ENCODE measurements at places on chromosomes 2 and 18. TPM values are rescaled to one million over a fixed set of nuclear protein-coding genes. Genes with fewer than 3 reads are reported as not detected.

Gene CTLA4
- total RNA-seq, result not detected

Gene CYBRD1
- total RNA-seq, result 22.8 TPM

Gene GNLY
- total RNA-seq, result not detected

Gene IL36G
- total RNA-seq, result not detected

Gene GYPC
- 13.3 TPM for total RNA-seq

Gene FKBP7
- total RNA-seq, result 18.3 TPM

Gene FKBP1B
- total RNA-seq, result 16.8 TPM

Gene TMEM163
- 1.3 TPM for total RNA-seq

Gene TCF23
- not detected for total RNA-seq

Gene LIPG
- 96.2 TPM for total RNA-seq

Gene UGT1A9
- not detected for total RNA-seq

Gene DUSP11
- total RNA-seq, result 27.0 TPM

Gene PUS10
- total RNA-seq, result 10.3 TPM

Gene MEP1B
- not detected for total RNA-seq

Gene NT5DC4
- not detected for total RNA-seq

Gene CAVIN2
- 171 TPM for total RNA-seq

Gene LINC00305
- not detected for total RNA-seq

Gene FEV
- not detected for total RNA-seq

Gene WNT10A
- total RNA-seq, result not detected

Gene PDE1A
- total RNA-seq, result 0.83 TPM

Gene IL1RL1
- total RNA-seq, result 44.0 TPM
